ENCODE measurements at places on chromosomes 16 and 17.

GRCh38 chr16:55280587-55280986 lies 43.4 kb upstream of the IRX6 start:
- DNase-seq, result no peak

- DNase-seq, result peak; percentile 14
Observed at GRCh38 chr17:80833952-80834892, 157.4 kb upstream of the CHMP6 start.

GRCh38 chr17:37239690-37240334 lies 136.0 kb upstream of the C17orf78 start:
- peak; percentile 70 for DNase-seq

DNA sequence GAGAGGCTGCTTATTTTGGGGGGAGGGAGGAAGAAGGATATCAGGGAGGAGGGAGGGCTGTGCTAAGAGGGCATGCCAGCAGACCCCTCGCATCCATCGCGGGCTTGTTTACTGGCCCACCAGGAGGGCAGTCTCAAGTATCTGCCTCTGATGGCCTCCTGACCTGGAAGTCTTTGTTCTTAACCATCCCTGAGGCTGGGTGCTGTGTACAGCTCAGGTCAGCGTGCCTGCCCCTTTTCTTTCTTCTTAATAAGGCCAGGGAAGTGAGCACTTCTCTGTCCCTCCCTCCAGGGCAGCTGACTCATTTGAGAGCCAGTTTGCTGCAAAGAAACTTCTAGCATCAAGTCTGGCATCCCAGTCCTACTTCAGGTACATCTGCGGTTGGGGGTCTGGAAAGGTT lies 157.0 kb downstream of the CCDC182 start:
- DNase-seq, result no peak

DNA sequence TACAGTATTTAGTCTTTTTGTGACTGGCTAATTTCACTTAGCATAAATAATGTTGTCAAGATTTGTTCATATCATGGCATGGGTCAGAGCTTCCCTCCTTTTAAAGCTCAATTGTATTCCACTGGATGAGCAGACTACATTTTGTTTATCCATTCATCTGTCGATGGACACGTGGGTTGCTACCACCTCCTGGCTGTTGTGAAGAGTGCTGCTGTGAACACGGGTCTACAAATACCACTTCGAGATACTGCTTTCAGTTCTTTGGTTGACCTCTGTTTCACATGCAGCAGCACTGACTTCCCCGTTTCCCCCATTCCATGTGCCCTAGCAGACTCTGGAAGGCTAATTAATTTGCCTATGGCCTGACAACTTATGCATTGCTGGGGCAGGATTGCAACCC lies 285.4 kb downstream of the SHISA9 start:
- DNase-seq, result no peak

DNA sequence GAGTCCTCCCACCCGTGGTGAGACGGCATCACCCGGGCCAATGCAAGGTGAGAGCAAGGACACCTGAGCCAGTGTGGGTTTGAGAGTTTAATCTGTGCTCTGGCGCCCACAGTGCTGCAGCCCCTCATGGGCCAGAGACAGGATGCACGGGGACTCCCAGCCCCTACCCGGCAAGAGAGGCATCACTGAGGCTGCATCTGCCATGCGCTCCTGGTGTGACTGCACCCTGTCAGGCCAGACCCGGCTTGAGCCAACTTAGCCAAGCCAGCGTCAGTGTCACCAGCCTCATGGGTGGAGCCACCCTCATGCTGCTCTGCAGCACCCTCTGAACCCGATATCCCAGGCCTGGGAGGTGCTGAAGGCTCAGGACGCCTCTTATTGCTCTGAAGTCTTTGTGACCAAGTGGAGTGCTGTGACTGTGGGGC lies 1.3 kb upstream of the BRICD5 start:
- DNase-seq, result no peak

GRCh38 chr17:80158846-80159245 lies 11.0 kb upstream of the CARD14 start:
- DNase-seq, result no peak

GRCh38 chr17:76106703-76107102 lies 3.1 kb upstream of the EXOC7 start:
- DNase-seq, result no peak

GRCh38 chr16:89120281-89120680 lies 26.6 kb downstream of the ACSF3 start:
- DNase-seq, result no peak

- no peak for DNase-seq
Observed at GRCh38 chr16:55565086-55565485, 1.4 kb upstream of the CAPNS2 start.

GRCh38 chr16:14486520-14487303 lies 143.3 kb downstream of the PARN start:
- peak; percentile 91 for DNase-seq

DNA sequence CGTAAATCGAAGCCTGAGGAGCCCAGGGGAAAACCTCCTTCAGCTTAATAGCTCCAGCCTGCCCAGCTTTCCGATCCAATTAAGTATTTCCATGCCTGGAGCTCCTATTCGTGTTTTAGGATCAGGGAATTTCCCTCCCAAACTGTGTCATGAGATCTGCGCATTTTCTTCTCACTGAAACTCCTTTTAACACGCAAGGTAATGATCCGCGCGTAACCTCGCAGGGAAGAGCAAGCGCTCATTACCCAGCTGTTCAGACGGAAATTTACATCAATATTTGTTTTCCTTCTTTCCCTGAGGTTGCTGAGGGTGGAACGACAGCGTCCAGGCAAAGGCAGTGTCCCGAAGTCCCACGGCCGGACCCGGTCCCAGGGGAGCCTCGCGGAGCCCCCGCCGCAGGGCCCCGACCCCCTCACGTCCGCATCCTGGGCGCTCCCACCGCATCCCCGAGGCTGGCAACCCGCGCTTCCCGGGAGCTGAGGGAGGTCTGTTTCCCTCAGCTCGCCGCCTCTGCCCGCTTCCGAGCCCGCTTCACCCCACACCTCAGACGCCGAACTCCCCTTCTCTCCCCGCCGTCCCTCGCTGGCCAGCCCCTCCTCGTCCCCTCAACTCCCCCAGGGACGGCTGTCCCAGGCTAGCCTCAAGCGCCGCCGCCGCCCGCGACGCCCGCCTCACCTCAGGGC lies 415 bp downstream of the ABCA5 start:
- DNase-seq, result peak; percentile 12

- DNase-seq, result no peak
Observed at GRCh38 chr16:8848231-8848938, 20.4 kb downstream of the CARHSP1 start.

GRCh38 chr16:88589441-88589840 lies 19.2 kb downstream of the ZC3H18 start:
- no peak for DNase-seq

DNA sequence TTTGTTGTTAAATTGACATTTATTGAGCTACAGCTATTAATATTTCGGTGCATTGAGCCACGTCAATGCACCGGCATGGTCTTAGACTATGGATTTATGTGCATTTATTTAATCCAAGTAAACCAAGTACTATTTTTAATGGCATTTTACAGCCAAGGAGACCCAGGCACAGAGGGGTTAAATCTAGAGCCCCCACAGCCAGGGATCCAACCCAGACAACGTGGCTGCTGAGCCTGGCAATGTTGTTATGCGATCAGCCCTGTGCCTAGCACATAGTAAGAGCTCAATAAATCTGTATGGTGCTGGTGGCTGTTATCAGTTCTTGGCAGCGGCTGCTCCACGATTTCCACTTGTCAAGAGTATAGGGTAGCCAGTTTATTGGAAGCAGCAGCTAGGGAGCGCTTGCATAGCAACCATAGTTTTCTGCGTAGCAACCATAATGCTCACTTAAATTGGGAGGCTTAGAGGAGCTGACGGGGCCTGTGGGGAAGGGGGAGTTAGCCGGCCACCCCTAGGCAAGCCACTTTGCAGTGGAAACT lies 541 bp upstream of the RBBP6 start:
- peak; percentile 92 for DNase-seq

- peak; percentile 4 for DNase-seq
Observed at GRCh38 chr16:24116989-24117388, 139.1 kb upstream of the CACNG3 start.

DNA sequence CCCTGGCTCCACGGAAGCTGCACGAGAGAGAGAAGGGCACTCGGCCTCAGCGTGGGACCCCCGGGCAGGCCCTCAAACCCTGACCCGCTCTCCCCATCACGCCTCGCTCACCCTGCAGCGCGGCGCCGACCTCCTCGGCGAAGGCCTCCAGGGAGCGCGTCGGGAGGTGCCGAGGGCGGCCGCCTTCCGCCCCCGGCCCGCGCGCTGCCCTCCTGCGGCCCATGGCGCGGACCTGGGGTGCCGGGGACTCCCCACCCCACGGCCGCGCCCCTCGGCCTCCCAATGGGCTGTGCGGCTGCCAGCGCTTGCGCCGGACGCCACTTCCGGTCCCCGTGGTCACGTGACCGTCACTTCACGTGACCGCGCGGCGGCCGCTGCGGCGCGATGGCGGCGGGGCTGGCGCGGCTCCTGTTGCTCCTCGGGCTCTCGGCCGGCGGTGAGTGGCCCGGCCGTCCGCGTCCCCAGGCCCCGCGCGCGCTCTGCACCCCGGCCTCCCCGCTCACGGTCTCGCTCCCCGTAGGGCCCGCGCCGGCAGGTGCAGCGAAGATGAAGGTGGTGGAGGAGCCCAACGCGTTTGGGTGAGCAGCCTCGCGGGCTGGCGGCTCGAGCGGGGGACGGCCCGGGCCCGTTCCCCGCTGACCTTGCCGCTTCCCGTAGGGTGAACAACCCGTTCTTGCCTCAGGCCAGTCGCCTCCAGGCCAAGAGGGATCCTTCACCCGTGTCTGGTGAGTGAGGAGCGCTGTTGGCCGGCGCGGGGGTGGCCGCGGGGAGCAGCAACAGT lies at the start of the genes GNPTG and TSR3:
Gene GNPTG (plus strand): TSS at position 350 of the 781 bp plus-strand sequence. CDS start 35 bp downstream, at position 385.
Gene TSR3 (minus strand): TSS at position 297 of the 781 bp plus-strand sequence. CDS start 74 bp downstream, at position 223.
- peak; percentile 95 for DNase-seq

DNA sequence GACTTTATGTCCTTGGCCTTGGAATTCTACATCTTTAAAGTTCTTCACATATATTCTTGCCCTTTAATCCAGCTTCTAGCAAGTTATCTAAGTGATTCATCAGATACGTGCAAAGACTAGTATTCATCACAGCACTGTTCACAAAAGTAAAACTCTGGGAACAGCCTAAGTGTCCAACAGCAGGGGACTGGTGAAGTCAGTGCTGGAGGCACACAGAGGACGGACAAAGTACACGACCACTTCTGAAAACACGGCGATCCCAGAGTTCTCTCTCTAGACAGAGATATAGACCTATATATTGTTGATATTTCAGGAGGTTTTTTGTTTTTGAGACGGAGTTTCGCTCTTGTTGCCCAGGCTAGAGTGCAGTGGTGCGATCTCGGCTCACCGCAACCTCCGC lies 12.8 kb downstream of the CTRB1 start:
- DNase-seq, result no peak

GRCh38 chr17:49439673-49440571 lies 25.2 kb upstream of the PHB1 start:
- no peak for DNase-seq

DNA sequence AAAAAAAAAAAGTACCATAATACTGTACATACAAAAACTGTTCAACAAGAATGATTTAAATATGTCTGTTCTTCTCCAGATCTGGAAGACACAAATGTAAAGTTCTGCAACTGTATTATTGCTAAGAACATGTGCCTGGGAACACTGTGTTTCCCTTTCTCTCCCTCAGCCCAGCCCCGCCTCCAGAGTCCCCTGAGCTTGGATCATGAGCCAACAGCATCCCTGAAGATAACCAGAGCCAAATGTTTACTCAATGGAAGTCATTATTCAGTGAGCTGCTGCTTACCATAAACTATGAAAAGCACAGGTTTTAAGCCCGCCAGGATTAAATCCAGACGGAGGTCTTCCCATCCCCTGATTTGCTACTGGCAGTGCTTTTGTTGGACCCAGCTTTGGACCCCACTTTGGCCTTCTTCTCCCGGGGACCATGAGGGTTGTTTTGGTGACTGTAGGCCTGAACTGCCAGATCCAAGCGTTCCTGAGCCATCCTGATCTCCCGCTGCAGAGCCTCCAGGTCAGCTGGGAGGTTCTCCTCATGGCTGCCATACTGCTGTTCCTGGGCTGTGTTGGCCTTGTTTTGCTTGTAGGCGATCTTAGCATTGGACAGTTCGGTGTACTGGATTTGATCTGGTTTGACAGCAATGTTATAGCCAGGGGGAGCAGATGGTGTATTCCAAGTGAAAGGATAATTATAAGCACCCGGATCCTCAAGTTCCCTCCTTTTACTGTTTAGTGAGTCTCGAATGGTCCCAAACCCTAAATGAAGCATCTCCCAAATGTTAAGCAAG lies 25.6 kb downstream of the GJC1 start:
- DNase-seq, result no peak

GRCh38 chr17:73249700-73250099 lies 12.0 kb downstream of the CPSF4L start:
- DNase-seq, result no peak

DNA sequence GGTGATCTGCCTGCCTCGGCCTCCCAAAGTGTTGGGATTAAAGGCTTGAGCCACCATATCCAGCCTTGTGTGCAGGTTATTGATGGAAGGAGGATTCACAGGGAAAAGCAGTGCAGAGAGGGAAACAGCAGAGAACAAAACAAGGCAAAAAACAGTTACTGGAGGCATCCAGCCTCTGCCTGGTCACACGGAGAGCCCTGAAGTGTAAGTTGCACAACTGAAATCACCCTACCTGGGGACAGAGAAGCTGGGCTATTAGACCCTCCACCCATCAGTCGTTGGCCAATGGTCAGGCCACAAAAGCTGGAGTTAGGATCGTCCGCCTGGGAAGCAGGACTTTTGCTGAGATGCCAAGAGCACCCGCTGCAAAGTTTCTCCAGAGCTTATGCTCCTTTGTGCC lies 57.9 kb upstream of the BCO1 start:
- DNase-seq, result no peak

DNA sequence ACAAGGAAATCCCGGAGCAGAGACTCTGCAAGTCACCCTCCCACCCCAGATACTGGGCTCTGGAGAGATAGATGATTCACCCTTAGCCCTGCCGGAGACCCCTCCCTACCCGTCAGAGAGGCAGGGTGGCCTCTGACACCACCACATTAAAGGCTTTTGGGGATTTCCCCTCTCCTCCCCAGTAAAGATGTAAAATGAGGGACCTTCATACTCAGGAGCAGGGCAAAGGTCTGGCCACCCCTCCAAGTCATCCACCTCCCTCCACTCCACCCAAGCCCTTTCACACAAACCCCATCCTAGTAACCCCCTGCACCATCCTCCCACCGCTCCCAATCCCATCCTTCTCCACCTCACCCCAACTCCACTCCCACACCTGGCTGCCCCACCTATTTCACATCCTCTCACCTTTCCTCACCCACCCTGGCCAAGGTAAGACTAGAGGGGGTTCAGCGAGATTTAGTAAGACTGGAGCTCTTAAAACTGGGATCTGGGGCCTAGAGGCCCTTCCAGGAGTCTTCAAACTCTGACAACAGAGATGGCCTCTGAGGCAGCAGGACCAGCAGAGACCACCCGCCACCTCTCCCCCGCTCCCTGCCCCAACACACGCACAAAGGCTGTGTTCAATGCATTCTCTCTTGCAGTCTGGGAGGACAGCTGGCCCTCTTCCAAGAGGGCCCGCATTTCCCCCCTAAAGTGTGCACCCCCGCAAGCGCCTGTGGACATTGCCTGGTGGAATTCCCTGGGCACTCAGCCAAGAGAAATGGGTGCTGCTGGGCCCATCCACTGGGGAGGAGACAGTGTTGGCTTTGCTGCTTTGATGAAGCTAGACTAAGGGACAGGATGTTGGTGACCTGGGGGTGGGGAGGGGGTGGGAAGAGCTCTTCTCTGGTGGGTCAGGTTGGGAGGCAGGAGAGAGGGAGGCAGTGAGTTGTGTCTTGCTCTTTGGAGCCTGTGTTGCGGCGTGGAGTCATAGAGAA lies 1.1 kb downstream of the ABAT start:
- no peak for DNase-seq

Data from hematopoietic multipotent progenitor cell treated with erythropoietin and hydrocortisone succinate and interleukin-3 and kit ligand, for 4 days (in vitro differentiated cells).